ENCODE measurements at places on chromosomes 1 and 21.

DNA sequence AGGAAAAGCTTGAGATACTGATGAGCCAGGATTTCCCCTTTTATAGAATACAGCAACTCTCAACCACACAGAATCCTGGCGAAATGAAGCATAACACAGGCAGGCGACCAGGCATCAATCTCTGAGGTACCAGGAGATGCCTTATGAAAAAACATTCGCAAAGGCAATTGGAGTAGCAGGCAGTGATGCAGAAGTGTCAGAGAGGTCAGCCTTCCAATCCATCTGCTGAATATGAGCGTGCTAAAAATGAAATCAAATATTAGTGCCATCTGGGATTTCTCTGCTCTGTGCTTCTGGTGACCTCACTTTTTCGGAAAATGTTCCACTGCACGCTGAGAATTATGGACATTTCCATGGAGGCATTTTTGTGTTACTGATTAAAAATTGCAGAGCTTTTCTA lies 258.8 kb downstream of the VAV3 start:
- DNase-seq, result no peak

- DNase-seq, result no peak
These were observed 3.0 kb downstream of the NMNAT1 start for GRCh38 chr1:9946315-9946714.

- DNase-seq, result no peak
These were observed 111.0 kb downstream of the GDAP2 start for GRCh38 chr1:117818456-117818855.

- DNase-seq, result peak; percentile 22
These were observed 613 bp downstream of the ZFYVE9 start for GRCh38 chr1:52142220-52143183.

- no peak for DNase-seq
These were observed 7.9 kb downstream of the UTP11 start for GRCh38 chr1:38020396-38020795.

- no peak for DNase-seq
These were observed 345.5 kb downstream of the SMYD3 start for GRCh38 chr1:246161626-246162025.

DNA sequence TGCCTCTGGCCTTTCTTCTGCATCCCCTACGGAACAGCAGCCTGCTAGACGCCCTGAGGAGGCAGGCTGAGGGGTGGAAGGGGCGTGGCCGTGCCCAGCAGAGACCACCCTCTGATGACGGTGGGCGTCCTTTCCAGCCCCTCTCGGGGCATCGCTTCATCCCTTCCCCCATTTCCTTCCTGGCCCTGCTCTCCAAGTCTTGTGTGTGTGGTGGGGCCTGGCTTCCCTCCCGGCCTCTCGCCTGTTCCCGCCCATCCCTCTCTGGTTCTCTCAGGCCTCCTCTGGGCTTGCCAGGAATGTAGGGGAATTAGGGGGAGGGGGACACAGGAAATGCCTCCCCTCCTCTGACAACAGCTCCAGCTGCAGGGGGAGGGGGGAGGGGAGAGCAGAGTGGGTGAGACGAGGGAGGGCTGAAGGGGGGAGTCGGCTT lies 51.1 kb downstream of the SKI start:
- no peak for DNase-seq
